AG20443 (cell line): ENCODE measurements at places on chromosomes 4 and X.

GRCh38 chr4:127018381-127018780 is 614.4 kb upstream of the INTU start:
- DNase-seq: no peak

DNA sequence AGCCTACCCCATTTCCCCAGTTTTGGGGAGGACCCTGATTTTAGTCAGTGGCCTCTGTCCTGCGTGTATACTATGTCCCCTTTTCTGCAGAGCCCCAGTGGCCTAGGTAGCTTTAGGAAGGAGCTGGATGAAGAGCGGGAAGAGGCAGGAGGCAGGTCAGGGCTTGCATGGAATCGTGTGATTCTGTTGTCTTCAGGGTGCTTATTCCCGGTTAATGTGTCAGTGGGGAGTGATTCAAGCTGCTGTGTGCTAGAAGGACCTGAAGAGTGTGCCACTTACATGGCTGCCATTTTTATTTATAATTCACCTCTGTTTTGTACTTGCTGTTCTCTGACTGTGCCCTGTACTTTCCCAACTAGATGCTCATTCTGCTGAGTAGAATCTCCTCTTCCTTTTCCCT is 127.3 kb upstream of the AMOT start:
- DNase-seq: no peak

DNA sequence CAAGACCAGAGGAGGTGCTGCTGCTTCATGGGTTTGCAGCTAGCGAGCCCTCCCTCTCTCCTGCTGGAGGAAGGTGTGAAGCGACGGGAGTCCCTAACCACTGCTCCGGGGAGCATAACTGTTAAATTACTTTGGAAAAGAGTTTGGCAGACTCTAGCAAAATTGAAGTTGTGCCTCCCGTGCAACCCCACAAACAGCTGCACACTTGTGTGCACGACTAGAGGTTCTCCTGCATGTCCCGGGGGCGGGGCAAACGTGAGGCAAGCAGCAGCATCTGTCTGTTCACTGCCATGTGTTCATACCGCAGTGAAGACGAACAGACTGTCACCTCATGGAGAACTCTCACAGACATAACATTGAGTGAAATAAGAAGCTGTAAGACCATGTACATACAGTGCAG is 34.5 kb downstream of the TNIP2 start:
- DNase-seq: no peak

GRCh38 chrX:5242091-5242790 is 986.4 kb downstream of the NLGN4X start:
- no peak for DNase-seq

DNA sequence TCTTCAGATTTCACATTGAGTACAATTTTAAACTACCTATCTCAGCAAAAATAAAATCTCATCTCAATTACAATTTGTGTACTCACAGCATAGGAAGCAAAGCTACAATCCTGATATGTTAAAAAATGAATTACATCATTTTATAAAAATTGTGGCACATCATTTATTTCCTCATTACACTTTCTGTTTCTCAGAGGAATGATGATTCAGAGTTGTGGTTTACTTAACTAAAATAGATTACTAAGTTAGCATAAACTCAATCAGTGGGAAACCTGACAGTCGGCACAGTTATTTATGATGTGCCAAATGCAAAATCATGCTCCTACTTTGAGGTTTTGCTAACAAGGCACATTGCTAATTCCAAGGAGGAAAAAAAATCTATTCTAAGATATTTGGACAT is 325.0 kb downstream of the FBXO8 start:
- DNase-seq: no peak

- no peak for DNase-seq
These were observed 5.2 kb upstream of the IRF2 start for GRCh38 chr4:184479516-184479950.

GRCh38 chr4:76589402-76589801 is 154.4 kb downstream of the SHROOM3 start:
- peak; percentile 85 for DNase-seq

DNA sequence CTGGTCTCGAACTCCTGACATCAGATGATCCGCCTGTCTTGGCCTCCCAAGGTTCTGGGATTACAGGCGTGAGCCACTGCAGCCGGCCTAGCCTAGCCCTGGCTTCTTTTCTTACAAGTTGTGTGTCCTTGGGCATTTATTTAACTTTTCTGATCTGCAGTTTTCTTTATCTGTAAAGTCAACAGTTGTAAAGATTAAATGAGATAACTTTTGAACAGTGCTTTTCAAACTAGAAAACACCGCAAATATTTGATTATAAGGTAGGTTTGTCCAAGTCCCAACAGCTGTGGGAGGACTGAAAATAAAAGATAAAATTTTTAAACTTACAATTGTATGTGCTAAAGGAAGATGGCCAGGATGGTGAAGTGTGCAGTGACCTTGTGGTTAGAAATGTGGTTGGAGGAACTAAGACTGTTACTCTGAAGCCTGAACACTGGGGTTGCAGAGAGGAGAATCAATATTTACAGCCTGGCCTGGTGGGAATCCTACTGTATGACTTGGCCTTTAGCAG is 44.8 kb downstream of the GSX2 start:
- DNase-seq: no peak

DNA sequence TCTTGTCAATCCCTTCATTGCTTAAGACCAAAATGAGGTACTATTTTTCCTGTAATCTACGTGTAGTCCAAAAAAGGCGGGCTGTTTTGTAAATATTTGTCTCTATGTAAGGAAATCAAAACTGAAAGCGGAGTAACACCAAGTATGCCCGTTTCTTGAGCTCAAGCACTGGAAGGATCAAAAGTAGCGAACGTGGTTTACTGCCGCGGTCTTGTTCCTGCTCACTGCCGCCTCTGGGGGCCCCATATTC is 71.5 kb downstream of the AFF1 start:
- DNase-seq: no peak

DNA sequence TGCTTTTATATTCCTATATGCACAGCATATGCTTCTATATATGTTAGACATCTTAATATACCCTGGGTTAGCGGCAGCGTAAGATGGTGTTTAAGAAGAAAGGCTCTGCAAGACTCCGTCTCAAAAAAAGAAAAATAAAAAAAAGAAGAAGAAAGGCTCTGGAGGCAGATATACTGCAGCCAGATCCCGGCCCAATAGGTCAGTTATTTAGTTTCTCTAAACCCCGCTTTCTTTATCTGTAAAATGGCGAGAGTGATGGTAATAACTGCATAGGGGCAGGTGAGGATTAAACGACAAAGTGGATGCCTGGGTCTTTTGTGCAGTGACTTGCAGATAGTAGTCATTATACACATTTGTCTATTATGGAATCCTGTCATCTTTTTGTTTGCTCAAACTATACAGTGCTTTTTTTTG is 115.2 kb downstream of the NAA11 start:
- no peak for DNase-seq

GRCh38 chr4:113976741-113977525 is 2.5 kb downstream of the ARSJ start:
- no peak for DNase-seq

- no peak for DNase-seq
These were observed 734.6 kb downstream of the GLUD2 start for GRCh38 chrX:121781991-121782390.

DNA sequence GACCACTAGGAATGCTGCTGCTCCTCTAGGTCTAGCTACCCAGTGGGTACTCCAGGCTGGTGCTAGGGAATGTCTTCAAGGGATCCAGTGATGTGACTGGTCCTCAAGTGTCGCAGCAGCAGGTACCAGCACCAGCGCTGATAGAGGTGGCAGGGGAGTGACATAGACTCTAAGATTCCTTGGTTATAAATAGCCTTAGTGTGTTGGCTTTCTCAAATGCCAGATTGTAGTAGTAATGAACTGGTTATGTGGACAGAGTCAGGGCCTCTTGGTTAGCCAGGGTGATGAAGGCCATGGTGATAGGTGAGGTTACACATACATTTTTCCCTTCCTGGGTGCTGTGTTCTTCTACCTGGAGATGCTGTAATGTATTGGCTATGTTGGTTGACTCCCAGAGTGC is 38.3 kb downstream of the DCLK2 start:
- DNase-seq: no peak

DNA sequence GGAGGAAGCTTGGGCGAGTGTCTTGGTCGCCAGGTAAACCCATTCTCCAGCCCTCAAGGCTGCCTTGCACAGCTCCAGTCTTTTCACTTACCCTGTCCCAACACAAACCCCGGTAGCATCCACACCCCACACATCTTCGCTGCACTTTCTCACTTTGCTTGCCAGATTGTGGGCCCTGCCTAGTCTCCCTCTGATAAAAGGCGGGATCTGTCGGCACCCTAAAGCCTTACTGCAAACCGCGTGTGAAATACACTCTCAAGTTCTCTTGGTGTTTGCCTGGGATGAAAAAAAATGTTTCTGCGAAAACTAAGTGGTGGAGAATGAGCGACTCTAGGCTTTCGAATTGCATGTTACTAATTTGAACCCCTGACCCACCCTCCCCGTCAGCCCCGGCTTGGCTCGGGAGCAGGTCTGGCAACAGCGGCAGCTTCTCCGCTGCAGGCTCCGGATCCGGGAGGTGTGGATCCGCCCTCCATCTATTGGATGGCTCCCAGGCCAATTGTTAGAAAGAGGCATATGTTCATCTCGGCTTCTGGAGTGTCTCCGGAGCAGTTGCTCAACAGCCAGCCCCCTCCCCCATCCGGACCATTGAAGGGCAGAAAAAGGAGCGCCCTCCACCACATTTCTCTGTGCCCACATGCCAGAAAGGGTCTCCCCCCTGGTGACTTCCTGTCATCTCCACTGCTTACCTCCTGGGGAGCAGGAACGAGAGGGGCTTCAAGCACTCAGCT is 3.0 kb upstream of the CITED1 start:
- peak; percentile 66 for DNase-seq

GRCh38 chrX:119648421-119648775 is 42.2 kb upstream of the NKRF start:
- no peak for DNase-seq

DNA sequence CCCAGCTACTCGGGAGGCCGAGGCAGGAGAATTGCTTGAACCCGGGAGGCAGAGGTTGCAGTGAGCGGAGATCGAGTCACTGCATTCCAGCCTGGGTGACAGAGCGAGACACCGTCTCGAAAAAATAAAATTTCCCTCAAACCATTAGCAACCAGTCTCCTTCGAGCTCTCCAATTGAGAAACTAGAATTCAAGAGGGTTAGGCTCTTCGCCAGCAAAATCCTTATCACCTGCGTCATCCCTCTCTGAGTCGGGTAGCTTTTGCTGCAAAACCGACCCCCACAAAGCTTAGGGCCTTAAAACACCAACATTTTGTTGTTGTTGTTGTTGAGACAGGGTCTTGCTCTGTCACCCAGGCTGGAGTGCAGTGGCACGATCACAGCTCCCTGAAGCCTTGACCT is 75.1 kb upstream of the DDX3X start:
- DNase-seq: no peak

GRCh38 chr4:78417603-78418002 is 134.0 kb upstream of the ANXA3 start:
- DNase-seq: no peak

- no peak for DNase-seq
These were observed 34.3 kb downstream of the HMX1 start for GRCh38 chr4:8837181-8837841.

- DNase-seq: no peak
These were observed 121.3 kb downstream of the GPR143 start for GRCh38 chrX:9644335-9644734.

DNA sequence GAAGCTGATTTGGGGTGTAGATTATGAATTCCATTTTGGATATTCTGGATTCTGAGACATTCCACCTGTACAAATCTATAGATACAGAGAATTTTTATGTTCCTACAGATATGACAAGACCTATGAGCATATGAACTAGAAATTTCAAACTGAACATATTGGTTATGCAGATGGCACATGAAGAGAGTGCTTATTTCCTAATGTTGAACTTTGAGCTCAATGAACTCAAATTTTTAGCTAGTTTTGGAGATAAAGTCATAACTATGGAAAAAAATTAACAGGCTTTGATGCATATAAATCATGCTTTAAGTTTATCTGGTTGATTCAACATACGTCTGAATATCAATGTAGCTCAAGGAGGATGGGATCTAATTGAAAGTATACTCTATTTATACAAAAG is 8.9 kb downstream of the CHIC2 start:
- DNase-seq: no peak

DNA sequence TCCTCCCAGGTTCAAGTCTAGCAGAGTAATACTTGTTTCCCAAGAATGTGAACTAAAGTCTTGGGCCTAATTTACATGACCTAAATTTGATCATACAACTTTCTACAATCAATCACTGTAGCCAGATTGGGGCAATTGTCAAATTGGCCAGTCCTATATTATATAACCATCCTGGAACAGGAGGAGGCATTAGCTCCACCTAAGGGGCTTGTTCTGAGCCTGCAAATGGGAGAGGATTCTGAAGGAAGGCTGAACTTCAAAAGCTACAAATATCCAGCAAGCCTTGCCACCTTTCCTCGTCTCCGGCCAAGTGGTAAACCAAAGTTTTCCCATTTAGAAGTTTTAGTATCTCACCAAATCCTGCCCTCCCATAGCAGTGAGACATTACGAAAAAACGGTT is 1289.6 kb upstream of the TENM3 start:
- DNase-seq: no peak

- no peak for DNase-seq
These were observed 150.6 kb downstream of the RASL11B start for GRCh38 chr4:53012738-53013137.

- no peak for DNase-seq
These were observed 9.0 kb downstream of the MPC1L start for GRCh38 chrX:40632199-40632598.

DNA sequence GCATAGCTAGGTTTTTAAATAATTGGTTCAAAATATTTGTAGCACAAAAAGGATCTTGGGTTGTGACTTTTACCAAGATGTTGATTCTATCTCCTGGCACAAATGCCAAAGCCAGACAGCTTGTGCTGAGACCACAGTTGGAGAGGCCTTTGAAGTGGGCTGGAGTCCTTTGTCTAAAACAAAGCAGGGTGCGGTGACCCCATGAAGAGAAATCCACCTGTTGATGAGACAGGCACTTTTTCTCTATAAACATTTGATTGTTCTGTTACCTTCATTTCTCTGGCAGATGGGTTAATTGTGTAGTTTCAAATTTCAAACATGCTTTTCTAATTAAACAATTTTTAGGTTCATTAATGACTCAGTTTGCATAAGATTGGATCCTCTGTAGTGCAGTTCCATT is 56.7 kb downstream of the STOX2 start:
- no peak for DNase-seq

- DNase-seq: no peak
These were observed 65.5 kb downstream of the GLRA3 start for GRCh38 chr4:174763454-174764104.

GRCh38 chr4:74504212-74504611 is 59.3 kb downstream of the AREG start:
- no peak for DNase-seq

GRCh38 chrX:124030520-124030919 is 69.0 kb downstream of the STAG2 start:
- DNase-seq: no peak

GRCh38 chrX:46574774-46575381 is 1.3 kb downstream of the CHST7 start:
- DNase-seq: peak; percentile 11

- no peak for DNase-seq
These were observed 74.6 kb upstream of the MAGEA10 start for GRCh38 chrX:152212969-152213368.

GRCh38 chr4:48068182-48068581 is 51.6 kb downstream of the NIPAL1 start:
- DNase-seq: no peak

- no peak for DNase-seq
These were observed 28.1 kb downstream of the ADAM29 start for GRCh38 chr4:174946246-174946645.

- DNase-seq: no peak
These were observed 70.1 kb downstream of the INPP4B start for GRCh38 chr4:142776026-142776425.
